ENCODE measurements at places on chromosomes 2 and 18. TPM values are rescaled to one million over a fixed set of nuclear protein-coding genes. Genes with fewer than 3 reads are reported as not detected.

- DNase-seq, result no peak
Measured at GRCh38 chr2:96499061-96499960, 5.8 kb downstream of the NEURL3 start.

DNA sequence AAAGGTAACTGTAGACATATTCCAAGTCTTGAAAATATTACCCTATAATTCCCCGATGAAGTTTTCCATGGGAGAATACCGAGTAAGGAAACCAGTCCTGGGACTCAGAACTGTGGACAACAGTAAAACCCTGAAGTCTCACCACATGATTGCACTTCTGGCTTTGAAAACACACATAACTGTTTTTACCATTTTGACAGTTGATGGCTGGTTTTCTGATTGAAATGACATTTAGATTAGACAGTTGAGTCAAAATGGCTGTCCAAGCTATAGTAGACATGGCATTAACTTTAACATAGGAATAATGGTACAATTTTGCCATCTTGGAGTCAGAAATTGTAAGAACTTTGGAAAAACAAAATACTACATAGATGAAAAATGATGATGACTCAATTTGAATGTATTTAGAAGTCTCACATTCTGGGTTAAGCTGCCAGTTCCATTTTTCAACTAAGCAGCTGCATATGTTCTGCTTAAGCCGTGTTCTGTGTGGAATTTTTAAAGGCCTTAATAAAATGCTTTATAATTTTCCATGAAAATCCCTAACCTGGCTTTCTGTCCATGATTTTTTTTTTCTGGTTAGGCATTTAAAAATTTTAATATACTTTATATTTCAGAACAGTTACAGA lies 38.3 kb upstream of the WIPF1 start:
- DNase-seq, result no peak

DNA sequence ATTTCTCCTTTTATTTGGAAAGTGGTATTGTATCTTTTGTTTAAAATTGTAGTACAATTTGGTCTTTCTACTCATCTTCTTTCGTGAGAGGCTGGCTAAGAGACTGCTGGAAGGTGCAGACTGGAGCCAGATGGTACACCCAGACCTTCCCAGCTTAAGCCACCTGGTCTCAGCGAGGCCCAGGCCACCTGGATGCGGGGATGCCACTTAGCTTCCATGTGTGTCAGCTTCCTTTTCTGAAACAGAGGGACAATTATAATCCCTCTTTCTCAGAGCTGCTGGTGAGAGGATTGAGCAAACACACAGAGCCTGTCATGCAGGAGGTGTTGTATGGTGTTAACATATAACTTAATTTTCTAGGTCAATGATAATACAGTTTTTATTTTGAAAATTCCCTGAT lies 17.4 kb downstream of the FARP2 start:
- DNase-seq, result no peak

- no peak for DNase-seq
Measured at GRCh38 chr2:126656431-126657147, 631 bp downstream of the GYPC start.

GRCh38 chr2:120820953-120821279 lies 85.2 kb downstream of the GLI2 start:
- DNase-seq, result no peak

DNA sequence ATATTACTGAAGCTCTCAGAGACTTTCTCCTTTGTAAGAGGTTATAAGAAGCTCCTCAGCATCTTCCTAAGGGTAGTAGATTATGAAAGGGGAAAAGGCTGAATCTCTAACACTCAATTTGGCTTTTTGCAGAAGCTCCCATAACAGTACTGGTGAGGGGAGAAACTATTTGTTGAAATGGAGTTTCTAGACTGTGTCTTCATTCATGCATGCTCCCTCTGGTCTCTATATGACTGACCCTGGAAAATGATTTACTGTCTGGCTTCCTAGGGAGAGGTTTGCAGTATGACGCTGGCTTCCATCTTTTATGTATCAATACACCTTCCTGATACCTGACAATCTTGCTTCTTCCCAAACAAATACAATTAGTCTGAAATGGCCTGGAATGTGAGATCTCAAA lies 63.9 kb downstream of the LDAH start:
- no peak for DNase-seq

DNA sequence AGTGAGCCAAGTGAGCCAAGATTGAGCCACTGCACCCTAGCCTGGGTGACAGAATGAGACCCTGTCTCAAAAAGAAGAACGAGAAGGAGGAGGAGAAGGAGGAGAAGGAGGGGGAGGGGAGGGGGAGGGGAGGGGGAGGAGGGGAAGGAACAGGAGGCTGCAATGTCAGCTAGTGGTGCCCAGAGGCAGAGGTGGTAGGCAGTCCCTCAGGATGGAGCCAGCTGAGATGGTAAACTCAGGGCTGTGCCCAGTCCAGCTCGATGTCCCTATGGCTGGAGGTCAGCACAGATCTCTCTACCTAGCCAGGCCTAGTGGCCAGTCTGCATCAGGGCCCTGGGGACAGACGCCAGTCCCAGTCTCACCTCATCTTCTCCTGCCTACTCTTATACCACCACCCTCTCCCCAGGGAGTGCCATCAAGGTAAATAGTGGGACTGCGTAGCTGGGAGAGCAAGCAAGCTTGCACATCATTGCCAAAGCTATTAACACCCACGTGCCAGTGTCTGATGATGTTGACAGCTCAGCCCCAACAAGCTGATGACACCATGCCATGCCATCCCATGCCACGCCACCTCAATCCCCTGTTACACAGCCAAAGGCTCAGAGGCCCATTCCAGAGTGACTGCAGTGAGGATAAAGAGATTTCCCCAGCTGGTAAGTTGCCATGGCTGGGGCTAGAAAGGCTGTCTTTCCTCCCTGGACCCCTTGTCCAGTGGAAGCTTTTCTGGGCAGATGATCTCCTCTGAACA lies 7.6 kb upstream of the PLB1 start:
- no peak for DNase-seq

DNA sequence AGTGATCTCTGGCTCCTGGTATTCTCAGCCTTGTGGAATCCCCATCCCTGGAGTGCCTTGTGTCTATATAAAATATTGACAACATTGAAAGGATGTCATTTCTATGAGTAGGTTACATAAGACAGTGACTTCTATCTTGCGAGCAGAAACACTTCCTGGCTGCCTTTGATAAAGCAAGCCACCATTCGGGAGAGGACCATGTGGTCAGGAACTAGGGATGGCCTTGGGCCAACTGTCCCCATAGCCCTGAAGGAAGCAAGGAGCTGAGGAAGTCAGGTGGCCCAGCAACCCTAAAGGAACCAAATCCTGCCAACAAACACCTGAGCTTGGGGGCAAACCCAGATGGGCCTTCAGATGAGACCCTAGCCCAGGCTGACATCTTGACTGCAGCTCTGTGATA lies 113.0 kb upstream of the LTBP1 start:
- no peak for DNase-seq

Gene PPP1R7
- 69.1 TPM for total RNA-seq

Gene SUCLG1
- 61.1 TPM for total RNA-seq

Gene DPP4
- total RNA-seq, result 2.7 TPM

Gene SPDYA
- total RNA-seq, result 3.0 TPM

Gene SLC8A1
- total RNA-seq, result 157 TPM

Measured in esophagus muscularis mucosa (tissue), 4 donors.